AG08395 (cell line): ENCODE measurements at places on chromosomes 3 and 15.

DNA sequence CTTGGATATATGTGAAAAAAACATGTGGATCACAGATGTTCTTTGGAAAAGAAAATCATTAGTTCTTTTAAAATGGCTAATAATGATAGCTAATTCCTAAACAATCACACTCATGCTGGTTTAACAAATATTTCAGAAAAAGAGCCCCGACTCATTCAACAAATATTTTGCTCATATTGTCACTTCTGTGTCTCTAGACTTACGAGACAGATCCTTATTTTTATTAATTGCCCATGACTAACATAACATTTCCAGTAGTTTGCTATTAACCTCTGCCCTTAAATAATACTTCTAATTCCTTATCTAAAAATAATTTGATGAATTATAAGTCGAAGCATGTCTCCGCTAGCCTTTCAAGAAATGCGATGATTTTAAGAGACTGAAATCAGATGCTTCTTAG lies 70.4 kb downstream of the SATB1 start:
- DNase-seq, result no peak

GRCh38 chr3:30617069-30617468 lies 10.7 kb downstream of the TGFBR2 start:
- DNase-seq, result no peak

GRCh38 chr3:168028086-168028485 lies 67.6 kb downstream of the GOLIM4 start:
- no peak for DNase-seq

- no peak for DNase-seq
These were observed 2.2 kb upstream of the CALML4 start for GRCh38 chr15:68207176-68207935.

DNA sequence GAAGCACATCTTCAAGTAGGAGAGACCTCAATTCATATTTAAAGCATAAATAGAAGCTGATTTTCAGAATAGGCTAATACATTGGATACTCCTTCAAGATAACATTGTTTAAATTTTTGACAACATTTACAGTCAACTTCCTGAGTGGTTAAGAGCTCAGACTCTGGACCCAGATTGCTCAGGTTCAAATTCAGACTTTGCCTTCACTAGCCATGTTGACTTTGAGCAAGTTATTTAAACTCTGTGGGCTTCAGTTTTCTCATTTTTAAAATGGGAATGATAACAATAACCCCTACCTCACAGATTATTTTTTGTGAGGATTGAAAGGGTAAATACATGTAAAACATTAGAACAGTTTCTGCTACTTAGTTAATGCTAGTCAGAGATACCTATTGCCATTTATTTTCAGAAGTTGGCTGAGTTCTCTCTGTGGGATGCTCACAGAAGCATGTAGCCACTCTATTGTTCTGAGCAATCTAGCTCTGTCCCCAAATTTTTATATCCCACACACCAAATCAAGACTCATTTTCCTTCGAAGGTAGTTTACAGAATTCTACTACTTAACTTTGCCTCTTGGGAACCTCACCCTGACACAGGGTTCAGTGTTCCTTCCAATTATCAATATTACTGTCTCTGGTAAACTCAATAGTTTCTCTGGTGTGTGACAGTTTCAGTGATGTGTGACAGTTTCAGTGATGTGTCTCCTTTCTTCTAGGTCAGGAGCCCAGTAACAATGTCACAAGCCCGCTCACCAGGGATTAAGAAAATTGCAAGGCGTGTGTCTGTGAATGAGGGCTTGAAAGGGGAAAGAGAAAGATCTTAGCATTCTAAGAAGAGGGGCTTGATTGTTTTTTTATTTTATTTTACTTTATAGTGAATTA lies 79.4 kb upstream of the OSTN start:
- no peak for DNase-seq

DNA sequence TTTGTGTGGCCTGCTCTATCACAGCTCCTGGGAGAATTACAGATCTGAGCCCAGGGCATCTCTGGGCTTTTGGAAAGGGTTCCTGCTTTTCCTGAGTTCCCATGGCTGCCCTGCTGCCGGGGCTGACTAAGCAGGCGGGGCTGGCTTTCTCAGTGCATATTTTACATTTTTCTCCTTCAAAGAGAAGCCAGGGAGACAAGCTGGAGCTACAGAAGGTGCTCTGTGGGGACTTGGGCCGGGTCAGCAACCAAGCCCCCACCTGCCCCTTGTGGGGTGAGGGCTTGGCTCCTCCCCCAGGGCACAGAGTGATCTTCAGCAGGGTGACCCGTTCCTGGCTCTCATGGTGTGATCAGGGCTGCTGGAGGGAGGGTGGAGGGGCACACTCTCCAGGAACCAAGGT lies 17.4 kb downstream of the ABTB1 start:
- peak; percentile 78 for DNase-seq

DNA sequence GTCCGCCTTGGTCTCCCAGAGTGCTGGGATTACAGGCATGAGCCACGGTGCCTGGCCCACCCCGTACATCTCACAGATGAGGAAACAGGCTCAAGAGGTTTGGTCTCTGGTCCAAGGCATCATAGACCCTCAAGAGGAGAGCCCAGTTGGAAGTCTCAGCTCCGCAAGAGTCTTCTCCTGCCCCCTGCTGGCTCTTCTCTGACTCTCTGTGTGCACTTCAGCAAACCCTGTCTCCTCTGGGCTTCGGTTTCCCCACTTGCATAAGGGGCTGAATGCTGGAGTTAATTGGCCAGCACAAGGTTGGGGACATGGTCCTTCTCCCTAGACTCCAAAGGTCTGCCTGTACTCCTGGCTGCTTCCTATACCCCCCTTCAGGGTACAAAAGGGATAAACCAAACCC lies 3.9 kb downstream of the MST1R start:
- no peak for DNase-seq

DNA sequence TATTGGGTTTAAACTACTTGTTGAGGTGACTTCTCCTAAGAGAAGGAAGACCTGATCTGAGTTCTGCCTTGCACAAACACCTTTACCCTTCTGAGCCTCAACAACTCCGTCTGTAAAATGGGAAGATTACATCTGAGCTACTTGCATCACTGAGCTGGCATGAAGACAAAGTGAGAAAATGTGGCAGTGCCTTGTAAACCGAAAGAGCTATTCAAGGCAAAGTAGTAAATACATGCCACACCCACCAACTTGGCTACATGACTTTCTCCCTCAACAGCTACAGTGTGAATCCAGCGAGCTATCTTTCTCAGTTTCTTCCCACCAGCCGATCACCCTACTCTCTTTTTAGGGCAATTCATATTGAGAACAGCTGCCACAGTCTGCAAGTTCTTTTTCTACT lies 148.3 kb downstream of the FOXB1 start:
- DNase-seq, result no peak

- DNase-seq, result no peak
These were observed 34.7 kb downstream of the SHC4 start for GRCh38 chr15:48928877-48929538.

DNA sequence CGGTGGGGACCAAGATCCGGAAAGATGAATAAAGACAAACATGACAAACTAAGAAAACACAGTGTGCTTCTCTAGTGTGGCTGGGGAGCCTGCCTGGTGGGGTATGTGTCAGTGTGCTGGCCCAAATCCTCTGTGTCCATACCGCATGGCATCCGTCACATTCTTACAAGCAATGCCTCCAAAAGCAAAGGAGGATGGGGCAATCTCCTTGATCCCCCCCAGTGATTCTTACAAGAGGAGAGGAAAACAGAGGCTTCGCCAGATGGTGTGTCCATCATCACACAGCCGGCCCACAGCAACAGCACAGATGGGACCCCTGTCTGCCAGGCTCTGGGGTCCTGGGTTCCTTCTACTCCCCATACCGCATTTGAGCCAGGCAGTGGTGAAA lies 558 bp upstream of the IL17RC start:
- DNase-seq, result peak; percentile 54
